Activated CD4-positive, alpha-beta memory T cell treated with anti-CD3 and anti-CD28 coated beads, Interleukin-2, amount 10 ng/mL, durations not matched to agents 7 days and 5 days (primary cell): ENCODE measurements at places on chromosomes 1 and 21.

- no peak for DNase-seq
- H3K27ac ChIP-seq, result no peak overlapping the region
- no peaks in the 10 kb centered on the region for H3K27me3 ChIP-seq
- H3K4me3 ChIP-seq, result no peak overlapping the region
- H3K36me3 ChIP-seq, result peaks cover 75% of the 10 kb centered on the region
Measured at GRCh38 chr1:25899792-25900191, 6.4 kb downstream of the STMN1 start.

DNA sequence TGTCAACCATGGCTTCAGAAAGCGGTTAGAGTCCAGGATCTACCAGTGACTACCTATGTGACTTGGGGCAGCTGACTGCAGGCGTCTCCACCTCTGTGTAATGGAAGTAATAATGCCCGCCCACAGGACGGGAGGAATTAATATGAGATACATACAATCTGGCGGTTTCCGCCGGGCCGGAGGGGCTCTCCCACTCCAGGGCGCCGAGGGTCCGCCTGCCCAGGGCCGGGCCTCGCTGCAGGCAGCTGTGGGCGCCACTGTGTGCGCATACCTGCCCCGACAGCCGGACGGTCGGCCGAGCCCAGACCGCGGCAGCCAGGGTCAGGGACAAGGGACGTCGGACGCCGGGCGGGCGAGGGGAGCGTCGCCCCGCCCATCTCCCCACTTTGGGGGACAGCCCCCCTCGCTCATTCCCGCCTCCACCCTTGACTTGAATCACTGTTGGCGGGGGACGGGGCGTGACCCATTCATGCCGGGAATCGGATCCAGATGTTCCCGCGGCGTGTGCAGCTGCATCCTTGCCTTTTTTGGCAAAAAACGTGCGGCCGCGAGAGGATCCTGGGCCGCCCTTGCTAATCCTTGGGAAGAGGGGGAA is 6.0 kb upstream of the SF3A3 start:
- H3K36me3 ChIP-seq, result peaks cover 7% of the 10 kb centered on the region
- peaks cover 35% of the 10 kb centered on the region for H3K4me1 ChIP-seq
- peak overlapping the region; percentile 30 for H3K4me3 ChIP-seq
- no peak for DNase-seq
- no peaks in the 10 kb centered on the region for H3K27me3 ChIP-seq

GRCh38 chr1:174191349-174191862 is 32.1 kb downstream of the RABGAP1L start:
- H3K27me3 ChIP-seq, result no peaks in the 10 kb centered on the region
- H3K36me3 ChIP-seq, result peaks cover 14% of the 10 kb centered on the region

DNA sequence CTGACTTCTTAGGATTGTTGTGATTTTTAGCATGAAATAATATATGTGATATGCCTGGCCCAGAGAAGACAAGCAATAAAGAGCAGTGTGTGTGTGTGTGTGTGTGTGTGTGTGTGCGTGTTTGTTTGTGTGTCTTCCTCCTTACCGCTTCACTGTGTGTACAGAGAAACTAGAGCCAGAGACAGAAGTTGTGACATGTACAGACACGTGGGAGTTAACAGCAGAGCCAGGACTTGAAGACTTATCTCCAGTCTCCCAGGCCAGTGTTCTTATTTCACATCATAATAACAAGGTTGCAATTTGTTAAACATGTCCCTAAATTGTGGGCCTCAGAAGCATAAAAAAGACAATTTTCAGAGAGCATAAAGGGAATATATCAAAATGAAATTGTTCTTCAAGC is 192.0 kb upstream of the JUN start:
- peaks cover 18% of the 10 kb centered on the region for H3K4me1 ChIP-seq
- H3K27me3 ChIP-seq, result no peaks in the 10 kb centered on the region
- no peaks in the 10 kb centered on the region for H3K36me3 ChIP-seq
- no peak for DNase-seq
- H3K4me3 ChIP-seq, result no peak overlapping the region
